ENCODE measurements at places on chromosomes 12 and 14.

DNA sequence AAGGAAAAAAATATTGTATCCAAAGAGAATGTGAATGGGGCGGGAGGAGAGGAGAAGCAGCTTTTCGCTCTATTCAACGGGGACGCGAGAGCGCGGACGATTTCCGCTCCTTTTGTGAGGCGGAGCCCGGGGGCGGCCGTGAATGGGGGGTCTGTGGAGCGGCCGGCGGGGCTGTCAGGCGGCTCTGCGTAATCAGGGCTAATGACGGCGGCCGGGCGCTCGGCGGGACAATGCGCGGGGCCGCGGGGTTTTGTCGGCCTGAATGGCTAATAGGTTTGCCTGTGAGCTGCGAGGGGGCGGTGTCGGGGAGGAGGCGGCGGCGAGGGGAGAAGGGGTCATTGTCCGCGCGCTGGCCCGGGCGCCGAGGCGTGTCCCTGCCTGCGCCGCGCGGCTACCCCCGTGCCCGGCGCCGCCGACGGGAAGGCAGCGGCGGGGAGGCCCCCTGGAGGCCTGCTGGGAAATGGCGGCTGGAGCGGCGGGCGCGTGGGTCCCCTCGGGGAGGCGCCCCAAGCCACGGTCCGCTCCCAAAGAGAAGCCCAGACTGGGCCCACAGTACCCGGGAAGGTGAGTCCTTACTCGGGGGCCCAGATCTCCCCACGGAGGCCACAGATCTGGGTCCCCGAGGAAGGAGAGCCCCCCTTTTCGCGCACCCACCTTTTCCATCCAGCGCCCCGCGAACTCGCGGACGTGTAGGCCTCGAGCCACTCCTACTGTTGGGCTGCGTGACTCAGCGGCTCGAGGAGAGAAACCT, 6.0 kb downstream of the SIX6 start:
- no peak for DNase-seq

DNA sequence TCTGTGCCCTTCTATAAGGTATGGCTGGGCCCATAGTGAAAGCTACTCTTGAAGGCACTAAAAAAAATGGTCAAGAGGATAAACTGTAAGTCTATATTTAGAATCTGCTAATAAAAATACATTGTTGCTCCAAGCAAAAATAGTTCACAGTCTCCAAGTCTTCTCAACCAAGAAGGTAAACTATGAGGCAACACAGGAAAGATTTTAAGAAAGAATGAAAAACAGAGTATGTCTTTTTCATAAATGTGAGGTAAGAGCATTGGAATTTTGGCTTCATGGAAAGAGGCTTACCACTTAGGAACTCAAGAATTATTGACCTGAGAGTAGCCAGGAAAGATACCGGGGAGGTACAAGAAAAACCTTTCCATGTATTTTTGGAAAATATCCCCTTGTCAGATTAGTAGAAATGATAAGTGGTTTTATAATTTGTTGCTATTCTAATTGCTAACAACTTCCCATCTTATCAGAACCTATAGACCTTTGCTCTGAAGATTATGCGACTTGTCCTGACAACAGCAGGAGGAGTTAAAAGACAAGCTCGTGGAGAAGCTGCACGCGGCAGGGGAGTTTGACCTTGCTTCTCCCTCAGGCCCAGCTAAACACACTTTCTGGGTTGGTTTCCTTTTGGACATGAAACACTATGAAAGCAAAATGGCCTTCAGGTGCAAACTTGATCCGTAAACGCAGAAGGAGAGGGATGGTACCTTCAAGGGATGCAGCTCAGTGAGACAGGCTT, 238.1 kb downstream of the FOXN3 start:
- peak; percentile 38 for DNase-seq

GRCh38 chr12:68129979-68130378, 29.6 kb downstream of the IFNG start:
- no peak for DNase-seq

DNA sequence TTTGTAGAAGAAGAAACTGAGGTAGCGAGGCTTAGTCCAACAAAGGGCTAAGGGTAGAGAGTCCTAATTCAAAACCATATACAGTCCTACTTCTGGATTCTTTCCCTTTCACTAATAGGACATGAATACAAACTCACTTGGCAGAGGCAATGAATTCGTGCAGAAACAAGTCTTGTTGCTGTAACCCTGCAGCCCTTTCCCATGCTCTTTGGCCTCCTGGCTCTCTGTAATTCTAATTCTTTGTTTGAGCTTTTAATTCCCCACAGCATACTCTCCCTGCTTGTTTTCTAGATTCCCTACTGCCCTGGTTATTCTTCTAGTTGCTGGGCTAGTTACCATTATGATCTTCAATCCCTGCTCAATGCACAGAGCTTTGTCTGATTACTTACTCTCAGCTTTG, 381.4 kb downstream of the ETNK1 start:
- DNase-seq = no peak

GRCh38 chr12:88299567-88300101, 157.5 kb downstream of the TMTC3 start:
- DNase-seq = peak; percentile 97

DNA sequence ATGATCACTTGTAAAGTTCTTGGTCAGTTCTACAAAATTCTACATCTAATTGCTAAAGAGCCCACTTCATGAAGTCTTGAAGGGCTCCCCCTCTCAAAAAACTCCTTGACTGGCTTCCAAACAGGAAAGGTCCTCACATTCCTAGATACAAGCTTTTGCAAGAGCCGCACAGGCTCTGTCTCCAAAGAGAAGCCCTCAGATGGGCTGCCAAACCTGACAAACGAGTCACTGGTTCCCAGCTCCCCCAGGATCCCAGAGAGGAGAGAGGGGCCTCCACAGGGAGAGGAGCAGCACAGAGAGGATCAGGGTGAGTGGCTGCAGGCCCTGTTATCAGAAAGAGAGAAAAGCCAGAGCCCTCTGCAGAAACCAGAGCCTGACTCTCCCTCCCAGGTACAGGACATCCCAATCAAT, 5.8 kb downstream of the NID2 start:
- DNase-seq = no peak

GRCh38 chr12:106179086-106179485, 40.3 kb upstream of the NUAK1 start:
- peak; percentile 14 for DNase-seq

GRCh38 chr12:66516133-66516532, 162.7 kb downstream of the GRIP1 start:
- DNase-seq = no peak

- DNase-seq = peak; percentile 35
These were observed 63.5 kb downstream of the SLC38A1 start for GRCh38 chr12:46205294-46205693.

GRCh38 chr14:99524804-99525698, 43.8 kb downstream of the CCNK start:
- no peak for DNase-seq

DNA sequence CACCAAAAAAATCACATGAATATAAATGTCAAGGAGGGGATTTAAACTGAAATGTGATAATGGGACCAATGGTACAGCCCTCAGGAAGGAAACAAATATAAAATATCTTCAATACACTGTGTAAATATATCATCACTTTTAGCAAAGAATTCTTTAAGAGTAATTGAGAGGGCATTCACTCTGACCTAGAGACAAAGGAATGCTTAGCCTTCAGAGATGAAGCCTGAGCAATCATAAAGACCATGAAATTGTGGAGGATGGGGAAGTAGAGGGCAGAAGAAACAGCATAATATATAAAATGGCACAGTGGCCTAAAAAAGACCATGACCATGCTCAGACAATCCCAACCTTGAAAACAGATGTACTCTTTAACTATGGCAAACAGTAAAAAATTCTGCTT, 20.4 kb downstream of the YAF2 start:
- DNase-seq = peak; percentile 9

DNA sequence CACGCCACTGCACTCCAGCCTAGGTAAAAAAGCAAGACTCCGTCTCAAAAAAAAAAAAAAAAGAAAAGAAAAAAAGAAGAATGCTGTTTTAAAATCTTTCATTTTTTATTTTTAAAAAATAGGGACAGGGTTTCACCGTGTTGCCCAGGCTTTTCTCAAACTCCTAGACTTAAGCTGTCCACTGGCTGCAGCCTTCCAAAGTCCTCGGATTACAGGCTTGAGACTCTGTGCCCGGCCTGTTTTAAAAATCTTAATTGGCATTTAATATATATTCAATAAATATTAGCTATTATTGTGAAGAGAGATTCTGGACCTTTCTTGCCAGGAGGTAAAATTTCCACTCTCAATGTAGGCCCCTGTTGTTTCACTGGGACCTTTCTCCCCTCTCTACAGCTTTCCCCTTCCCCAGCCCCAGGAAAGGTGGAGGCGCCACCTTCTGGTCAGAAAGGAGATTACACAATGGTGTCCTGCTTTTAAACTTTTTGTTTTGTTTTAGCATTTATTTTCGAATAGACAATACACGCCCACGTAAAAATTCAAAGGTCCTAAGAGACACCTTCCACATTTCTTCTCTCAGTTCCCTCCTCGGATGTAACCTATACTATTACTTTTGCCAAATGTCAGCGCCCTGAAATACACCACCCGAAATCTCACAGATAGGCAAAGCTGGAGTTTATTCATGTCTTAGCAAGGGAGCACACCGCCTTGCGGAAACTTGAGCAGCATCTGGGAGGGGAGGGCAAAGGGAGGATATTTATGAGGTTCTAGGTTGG, 23.8 kb upstream of the PHC1 start:
- DNase-seq = peak; percentile 11

DNA sequence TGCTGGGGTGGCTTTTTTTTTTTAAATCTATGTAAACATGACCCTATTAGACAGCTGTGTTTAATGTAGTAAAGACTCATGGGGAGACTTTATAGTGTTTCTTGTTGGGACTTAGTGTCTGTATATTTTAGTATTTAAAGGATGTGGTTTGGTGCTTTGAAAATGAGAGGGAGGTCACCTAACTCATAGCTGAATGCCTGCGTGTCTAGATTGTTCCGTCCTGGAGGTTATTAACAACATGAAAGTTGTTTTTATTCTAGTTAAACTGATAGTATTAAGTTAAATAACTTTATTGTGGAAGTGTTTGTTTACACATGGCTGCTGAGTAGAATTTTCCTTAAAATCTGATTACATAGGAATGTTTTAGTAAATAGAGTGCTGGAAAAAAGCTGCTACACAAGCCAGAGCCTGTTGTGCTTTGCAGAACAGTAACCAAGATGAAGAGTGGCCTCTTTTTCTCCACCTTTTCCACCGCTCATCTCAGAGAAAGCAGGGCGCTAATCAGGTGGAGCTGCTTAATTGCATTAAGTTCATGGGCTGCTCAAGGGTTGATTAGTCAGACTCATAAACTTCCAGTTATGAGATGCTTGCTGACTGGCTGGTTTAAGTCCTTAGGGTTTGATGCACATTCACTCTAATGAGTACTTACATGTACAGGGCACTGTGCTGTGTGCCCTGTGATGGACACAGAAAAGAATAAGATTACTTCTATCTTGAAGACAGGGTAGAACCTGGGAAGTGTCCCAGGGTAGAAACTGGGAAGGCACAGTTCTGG, 62.7 kb downstream of the FBXO34 start:
- peak; percentile 12 for DNase-seq

- DNase-seq = no peak
These were observed 5.4 kb upstream of the SLC22A17 start for GRCh38 chr14:23358042-23358441.

GRCh38 chr14:65704850-65705249, 292.3 kb downstream of the FUT8 start:
- no peak for DNase-seq

- no peak for DNase-seq
These were observed 39.7 kb upstream of the SMUG1 start for GRCh38 chr12:54228471-54228870.

DNA sequence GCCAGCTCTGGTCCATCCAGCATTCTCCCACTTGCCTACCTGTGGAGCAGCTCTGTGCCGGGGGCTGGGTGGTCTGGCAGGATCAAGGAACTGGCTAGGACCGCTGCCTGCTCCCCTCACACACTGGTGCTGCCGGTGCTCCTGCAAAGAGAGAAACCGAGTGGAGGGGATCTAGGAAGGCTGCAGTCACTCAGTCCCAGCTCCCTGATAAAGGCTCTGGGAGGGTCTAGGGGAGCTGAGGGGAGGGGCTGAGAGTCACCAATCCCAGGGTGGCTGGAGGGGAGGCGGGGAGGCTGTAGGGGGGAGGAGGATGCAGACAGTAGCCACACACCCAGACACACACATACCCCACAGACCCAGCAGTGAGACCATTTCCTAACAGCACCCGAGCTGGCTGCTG, at the start of gene TAC3:
Gene TAC3 (minus strand): TSS at position 182 of the 400 bp plus-strand sequence. CDS start 732 bp downstream, outside the sequence.
- no peak for DNase-seq

GRCh38 chr12:18837505-18837904, 99.6 kb downstream of the CAPZA3 start:
- DNase-seq = no peak

GRCh38 chr12:77996670-77997069, 166.0 kb downstream of the NAV3 start:
- DNase-seq = no peak

- no peak for DNase-seq
These were observed 22.5 kb upstream of the AKAP6 start for GRCh38 chr14:32306549-32306948.
